ENCODE measurements at places on chromosomes 4 and X. TPM values are rescaled to one million over a fixed set of nuclear protein-coding genes. Genes with fewer than 3 reads are reported as not detected.

DCX gene
- polyA plus RNA-seq = 0.14 TPM

ABCG2 gene
- 19.8 TPM for polyA plus RNA-seq

KLB gene
- 0.18 TPM for polyA plus RNA-seq

RBM46 gene
- polyA plus RNA-seq = 0.06 TPM

CFAP47 gene
- 0.63 TPM for polyA plus RNA-seq

CYSLTR1 gene
- 1.4 TPM for polyA plus RNA-seq

CDKL2 gene
- polyA plus RNA-seq = 4.1 TPM

ARHGAP24 gene
- polyA plus RNA-seq = 28.6 TPM

MFAP3L gene
- 3.0 TPM for polyA plus RNA-seq

SAGE1 gene
- polyA plus RNA-seq = not detected

ASB11 gene
- 0.21 TPM for polyA plus RNA-seq

CTAG2 gene
- polyA plus RNA-seq = not detected

AMBN gene
- not detected for polyA plus RNA-seq
